ENCODE measurements at places on chromosomes 4 and X. TPM values are rescaled to one million over a fixed set of nuclear protein-coding genes. Genes with fewer than 3 reads are reported as not detected.

TEC gene
- 2.6 TPM for total RNA-seq

DNA sequence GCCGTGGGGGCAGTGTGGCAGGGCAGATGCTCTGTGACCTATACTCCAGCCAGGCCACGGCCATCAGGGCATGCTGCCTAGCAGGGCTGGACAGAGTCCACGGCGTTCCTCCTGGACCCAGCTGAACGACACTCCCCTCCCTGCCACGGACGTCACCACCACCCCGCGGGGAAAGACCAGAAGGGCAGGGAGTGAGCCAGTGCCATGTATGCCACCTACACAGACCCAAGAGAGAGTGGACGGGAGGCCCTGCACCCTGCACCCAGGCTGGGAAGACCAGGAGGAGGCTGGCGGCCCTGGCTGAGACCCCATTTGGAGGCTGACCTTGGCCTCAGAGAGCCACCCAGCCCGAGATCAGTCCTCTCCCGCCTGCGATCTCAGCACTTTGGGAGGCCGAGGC, 101.9 kb downstream of the FAM53A start:
- DNase-seq, result no peak

- no peak for DNase-seq
Measured at GRCh38 chrX:47605024-47605423, 14.6 kb downstream of the SYN1 start.

AFP gene
- total RNA-seq, result not detected

- DNase-seq, result no peak
Measured at GRCh38 chr4:172173206-172173605, 360.0 kb downstream of the GALNTL6 start.

DNA sequence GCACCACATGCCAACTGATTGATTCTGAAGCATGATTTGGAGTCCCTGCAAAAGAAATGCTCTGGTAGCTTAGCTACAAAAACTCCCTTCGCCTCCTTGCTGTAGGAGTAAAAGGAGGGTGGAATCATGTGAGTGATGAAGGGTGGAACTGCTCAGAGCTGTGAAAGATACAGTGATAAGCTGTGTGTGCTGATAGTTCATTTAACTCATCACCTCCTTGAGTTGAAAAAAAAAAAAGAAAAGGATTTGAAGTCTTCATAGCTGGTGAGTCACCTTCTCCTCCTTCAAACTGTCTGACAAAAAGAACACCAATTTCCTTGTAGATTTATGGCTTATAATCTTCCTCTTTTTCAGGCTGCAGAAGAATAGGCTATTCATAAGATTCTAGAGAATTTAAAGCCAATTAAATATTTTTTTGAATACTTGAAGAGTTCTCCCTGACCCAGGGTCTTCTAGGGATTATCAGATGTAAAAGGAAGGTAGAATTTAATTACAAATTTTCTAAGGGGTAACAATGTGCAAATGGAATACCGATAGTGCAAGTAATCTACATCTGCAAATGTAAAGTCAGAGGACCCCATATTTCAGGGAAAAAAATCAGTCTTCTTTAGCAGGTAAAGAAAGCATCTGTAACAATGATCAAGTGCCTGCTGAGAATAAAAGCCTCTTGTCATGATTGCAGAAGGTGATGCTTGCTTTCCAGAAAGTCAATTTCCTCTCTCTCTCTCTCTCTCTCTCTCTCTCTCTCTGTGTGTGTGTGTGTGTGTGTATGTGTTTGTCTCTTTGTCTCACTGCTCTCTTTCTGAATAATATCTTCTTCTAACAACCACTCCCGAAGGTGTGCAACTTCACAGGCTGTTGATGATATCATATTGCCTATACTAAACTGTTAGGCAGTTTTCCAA, 208.8 kb upstream of the VEGFC start:
- no peak for DNase-seq

- no peak for DNase-seq
Measured at GRCh38 chr4:74999714-75000309, 66.9 kb downstream of the PARM1 start.

TLR7 gene
- total RNA-seq, result 3.9 TPM

DNA sequence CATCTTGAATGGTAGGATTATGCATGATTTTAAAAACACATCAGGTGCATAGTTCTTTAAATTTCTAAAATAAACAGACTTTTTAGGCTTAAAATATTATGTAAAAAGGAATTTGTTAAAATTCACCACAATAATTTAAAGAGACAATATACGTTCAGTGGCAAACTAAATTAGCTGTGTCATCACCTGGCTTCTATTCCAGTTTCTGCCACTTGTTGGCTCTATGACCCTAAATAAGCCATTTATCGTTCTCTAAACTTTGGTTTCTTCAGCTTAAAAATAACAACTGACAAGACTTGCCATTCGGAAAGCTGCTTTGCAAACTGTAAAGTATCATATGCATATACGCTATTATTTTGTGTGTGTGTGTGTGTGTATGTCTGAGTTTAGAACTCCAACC, 141.3 kb downstream of the MGST2 start:
- no peak for DNase-seq

USP27X gene
- 5.4 TPM for total RNA-seq

SEPTIN6 gene
- 29.2 TPM for total RNA-seq

- DNase-seq, result no peak
Measured at GRCh38 chrX:129781134-129781672, 1.5 kb downstream of the SASH3 start.

DNA sequence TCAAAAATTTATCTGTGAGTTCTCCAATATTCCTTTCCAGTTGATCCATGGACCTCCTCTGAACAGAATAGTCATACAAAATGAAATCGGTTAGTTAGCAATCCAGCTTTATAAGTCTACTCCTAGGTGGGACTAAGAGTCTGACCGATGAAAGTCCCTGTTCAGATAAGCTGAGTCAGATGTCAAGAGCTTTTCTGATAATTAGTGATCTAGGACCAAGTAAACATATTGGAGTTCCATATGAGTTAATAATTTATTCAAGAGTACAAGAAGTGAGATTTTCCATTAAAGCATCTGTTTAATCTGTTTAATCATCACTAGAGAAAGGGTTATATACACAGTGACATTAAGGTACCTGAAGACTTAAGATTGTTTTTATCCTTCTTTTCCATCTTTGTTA, 74.7 kb downstream of the UGT8 start:
- no peak for DNase-seq

SPARCL1 gene
- 783 TPM for total RNA-seq

KLHL13 gene
- total RNA-seq, result 85.8 TPM

MGAT4D gene
- total RNA-seq, result not detected

KLHL4 gene
- total RNA-seq, result 23.8 TPM

DNA sequence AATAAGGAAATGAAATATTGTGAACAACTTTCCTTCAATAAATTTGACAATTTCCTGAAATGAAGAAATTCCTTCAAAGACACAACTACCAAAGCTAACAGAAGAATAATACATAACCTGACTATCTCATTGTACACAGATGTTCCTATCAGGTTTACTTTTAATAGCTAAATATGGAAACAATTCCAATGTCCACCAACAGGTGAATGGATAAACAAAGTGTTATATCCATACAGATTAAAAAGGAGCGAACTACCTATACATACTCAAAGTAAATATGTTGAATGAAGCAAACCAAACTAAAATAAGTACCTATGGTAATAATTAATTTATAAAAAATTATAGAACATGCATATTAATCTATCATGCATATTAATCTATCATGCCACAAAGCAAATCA, 554.9 kb downstream of the PPP4R3C start:
- DNase-seq, result no peak

FGG gene
- not detected for total RNA-seq

DNA sequence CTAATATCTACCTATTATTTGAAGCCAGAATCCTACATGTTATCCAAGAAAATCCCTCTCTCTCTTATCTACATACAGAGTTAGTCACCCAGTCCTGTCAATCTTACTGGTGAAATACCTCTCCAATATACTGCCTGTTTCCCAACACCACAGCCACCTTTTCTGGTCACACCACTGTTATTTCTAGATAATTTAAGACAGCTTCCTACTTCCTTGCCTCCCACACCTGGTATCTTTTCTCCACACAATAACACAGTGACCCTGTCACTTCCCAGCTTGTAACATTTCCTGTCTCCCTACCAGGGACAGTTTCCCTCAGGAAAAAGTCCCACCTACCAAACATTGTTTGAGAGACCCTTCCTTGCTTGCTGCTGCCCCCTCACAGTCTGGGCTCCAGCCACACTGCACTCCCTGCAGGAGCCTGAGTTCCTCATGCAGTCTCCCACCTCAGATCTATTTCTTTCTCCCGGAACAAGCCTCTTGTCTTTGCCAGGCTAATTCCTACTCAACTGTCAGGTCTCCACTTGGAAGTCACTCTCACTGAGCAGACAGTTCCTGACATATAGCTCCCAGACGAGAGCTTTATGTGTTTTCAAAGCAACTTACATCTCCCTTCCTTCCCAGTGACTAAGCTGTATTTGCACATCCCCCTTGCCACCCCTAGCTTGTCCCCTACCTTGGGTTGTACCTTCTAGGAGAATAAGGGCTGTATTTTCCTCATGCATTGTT, 73.6 kb upstream of the QRFPR start:
- DNase-seq, result no peak

- DNase-seq, result no peak
Measured at GRCh38 chrX:136497556-136498052, at the start of gene HTATSF1. HTATSF1 (plus strand) TSS chrX:136497592; CDS start chrX:136497685, 93 bp downstream.

DNA sequence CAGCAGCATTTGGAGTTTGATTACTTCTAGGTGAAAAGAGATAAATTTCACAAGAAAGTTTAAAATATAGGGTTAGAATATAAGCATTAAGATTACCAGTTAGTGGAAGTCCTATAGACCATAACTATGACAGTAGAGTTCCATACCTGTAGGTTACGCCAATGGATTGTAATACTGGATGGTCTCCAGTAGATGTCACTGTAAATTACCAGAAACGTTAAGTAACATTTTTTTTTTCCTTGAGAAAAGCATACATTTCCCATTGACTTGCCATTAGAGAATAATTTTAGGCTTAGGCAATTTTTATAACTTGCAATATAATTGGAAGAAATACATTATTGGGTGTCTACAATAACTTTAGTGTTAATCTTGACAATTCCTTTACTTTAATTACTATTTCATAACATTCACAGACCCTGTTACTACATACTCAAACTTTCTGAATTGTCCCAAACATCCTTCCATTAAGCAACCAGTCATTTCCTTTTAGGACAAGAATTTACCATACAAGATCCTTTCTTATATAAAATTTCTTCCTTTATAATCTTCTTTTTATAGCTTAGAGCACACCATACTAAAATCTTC, 304.1 kb upstream of the TECRL start:
- no peak for DNase-seq

- DNase-seq, result no peak
Measured at GRCh38 chrX:81957900-81958545, 756.1 kb downstream of the SH3BGRL start.

DNA sequence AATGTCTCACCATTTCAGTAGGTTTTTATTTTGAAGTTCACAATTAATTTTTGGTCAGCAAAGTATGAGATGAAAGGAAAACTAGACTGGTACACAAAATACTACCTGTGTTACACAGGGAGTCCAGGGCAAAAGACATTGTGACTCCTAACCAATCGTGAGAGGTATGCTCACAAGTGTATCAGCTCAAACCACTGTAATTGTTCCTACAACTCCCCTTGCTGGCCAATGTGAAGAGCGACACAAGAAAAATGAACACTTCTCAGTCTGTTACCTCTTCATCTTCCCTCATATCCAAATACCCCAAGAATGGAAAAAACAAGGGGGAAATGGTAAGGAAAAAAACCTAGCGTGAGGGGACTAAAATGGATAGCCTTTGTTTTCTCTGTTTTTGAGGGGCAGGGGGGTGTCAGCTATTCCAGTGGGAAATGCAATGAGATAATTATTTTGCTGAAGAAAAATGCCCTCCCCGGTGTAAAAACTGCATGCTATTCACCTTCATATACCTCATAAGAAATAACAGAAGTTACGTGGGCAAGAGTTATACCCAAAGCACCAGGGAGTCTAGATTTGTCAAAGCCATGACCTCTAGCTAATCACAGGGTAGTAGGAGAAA, 30.6 kb upstream of the NSUN7 start:
- DNase-seq, result no peak

DNA sequence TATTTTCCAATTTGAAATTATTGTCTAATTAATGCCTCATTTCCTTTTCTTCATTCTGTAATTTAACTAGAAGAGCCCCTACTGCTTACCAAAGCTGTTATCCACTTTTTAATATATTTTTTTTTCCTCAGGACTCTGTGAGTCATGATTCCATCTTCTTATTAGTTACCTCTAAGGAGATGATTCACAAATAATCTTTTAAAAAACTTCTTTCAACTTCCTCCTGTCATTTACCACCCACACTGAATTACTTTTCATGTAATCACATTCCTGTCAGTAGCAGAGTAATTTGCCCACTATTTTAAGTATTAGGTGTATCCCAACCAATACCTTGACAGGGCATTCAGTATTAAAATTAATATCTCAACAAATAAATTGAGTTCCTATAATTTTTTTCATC, 470.9 kb upstream of the ADGRL3 start:
- no peak for DNase-seq

- DNase-seq, result no peak
Measured at GRCh38 chrX:11532291-11533078, 133.2 kb downstream of the ARHGAP6 start.

- no peak for DNase-seq
Measured at GRCh38 chr4:63618883-63619718, 790.1 kb downstream of the TECRL start.

GRCh38 chr4:73998040-73999011, at the start of gene CXCL5:
CXCL5 (minus strand) TSS chr4:73998677; CDS start chr4:73998581, 96 bp downstream.
- no peak for DNase-seq

GRCh38 chr4:52628543-52628942, 30.6 kb downstream of the USP46 start:
- DNase-seq, result no peak

DNA sequence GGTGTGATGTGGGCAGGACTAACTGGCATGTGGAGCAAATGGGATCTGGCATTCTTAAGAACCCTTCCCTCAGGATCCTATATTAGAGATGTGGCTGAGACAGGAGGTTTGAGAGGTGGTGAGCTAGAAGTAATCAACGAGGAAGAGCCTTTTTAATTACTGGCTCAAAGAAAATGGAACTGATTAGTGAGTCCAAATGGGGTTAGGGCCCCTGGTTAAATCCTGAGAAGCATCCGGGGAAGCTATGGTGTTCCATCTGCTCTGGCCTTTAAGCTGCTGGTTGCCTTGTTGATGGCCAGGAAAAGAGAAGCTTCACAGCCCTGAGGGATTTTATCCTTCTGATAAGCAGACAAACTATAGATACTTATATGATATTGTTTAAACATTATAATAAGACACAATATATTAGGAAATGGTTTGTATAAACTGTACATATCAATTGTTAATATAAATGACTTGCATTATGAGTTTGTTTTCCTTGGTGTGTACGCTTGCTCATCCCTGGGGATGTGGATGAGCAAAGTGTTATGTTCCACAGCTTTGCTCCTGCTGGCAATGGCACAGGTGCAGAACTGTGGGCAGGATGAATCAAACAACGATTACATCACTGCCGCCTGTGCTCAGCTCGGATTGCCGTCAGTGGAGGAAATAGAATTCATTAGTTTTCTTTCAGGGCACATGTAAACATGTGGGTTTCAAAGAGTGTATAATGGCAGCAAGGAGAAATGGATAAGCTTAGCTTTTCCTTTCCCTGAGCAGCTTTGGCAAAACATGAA, 328.6 kb upstream of the ARX start:
- DNase-seq, result no peak

XAGE1A gene
- not detected for total RNA-seq

Measured in urinary bladder (tissue), 4 donors.